Stimulated activated CD4-positive, alpha-beta T cell treated with anti-CD3 and anti-CD28 coated beads, Interleukin-1b, Interleukin-23, amount 100 ng/mL, for 48 hours (primary cell): ENCODE measurements at places on chromosomes 3 and 15.
A peak's percentile ranks its signal among the peaks of the same experiment; 100 is the strongest.

- no peak for DNase-seq
These were observed 1161.4 kb downstream of the SI start for GRCh38 chr3:163916596-163917560.

- no peak for DNase-seq
These were observed 678.1 kb upstream of the CCDC54 start for GRCh38 chr3:106699122-106699521.

DNA sequence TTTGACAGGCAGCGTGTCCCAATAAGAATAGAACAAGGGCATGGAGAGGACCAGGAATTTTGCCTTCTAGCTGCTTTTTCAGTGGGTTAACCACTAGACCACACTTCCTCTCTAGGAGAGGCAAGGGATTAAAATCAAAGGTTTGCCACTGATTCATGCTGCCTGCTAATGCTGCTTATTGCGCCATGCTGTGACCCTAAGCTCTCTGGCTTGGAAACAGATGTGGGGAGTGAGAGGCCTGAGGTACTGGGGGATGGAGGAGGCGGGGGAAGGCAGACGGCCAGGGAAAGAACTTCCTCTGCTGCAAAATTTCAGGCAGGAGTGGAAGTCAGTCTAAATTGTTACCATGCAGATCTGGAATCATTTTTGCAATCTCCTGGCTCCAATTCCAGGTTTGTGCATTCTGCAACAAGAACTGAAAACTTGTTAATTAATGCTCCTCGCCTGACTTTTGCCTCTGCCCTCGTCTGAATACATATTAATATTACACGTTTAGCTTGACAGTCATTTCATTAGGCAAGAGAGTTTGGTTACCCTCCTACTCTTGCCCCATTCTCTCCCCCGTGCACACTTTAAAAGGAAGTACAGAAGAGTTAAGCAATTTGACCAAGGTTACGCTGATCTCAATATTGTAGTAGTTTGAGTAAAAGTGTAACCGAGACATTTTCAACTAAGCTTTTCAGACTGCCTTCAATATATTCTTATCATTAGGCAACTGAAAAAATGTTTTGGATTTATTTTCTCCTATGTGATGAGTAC lies 121.7 kb upstream of the SPRED1 start:
- no peak for DNase-seq

- peak; percentile 71 for DNase-seq
These were observed 29.8 kb upstream of the SENP5 start for GRCh38 chr3:196837819-196838420.

GRCh38 chr3:86771741-86772512 lies 219.0 kb downstream of the VGLL3 start:
- DNase-seq, result no peak

GRCh38 chr15:49135911-49136310 lies 19.5 kb downstream of the COPS2 start:
- DNase-seq, result no peak

- DNase-seq, result no peak
These were observed 121.9 kb upstream of the ARHGEF3 start for GRCh38 chr3:56923526-56924224.

- DNase-seq, result no peak
These were observed 316.1 kb upstream of the TMCO5A start for GRCh38 chr15:37618353-37618752.

- no peak for DNase-seq
These were observed 48.7 kb upstream of the FHIT start for GRCh38 chr3:61300006-61300380.

GRCh38 chr15:78024519-78024870 lies 53.0 kb downstream of the TBC1D2B start:
- no peak for DNase-seq

- no peak for DNase-seq
These were observed 16.5 kb downstream of the LMCD1 start for GRCh38 chr3:8518138-8518537.

DNA sequence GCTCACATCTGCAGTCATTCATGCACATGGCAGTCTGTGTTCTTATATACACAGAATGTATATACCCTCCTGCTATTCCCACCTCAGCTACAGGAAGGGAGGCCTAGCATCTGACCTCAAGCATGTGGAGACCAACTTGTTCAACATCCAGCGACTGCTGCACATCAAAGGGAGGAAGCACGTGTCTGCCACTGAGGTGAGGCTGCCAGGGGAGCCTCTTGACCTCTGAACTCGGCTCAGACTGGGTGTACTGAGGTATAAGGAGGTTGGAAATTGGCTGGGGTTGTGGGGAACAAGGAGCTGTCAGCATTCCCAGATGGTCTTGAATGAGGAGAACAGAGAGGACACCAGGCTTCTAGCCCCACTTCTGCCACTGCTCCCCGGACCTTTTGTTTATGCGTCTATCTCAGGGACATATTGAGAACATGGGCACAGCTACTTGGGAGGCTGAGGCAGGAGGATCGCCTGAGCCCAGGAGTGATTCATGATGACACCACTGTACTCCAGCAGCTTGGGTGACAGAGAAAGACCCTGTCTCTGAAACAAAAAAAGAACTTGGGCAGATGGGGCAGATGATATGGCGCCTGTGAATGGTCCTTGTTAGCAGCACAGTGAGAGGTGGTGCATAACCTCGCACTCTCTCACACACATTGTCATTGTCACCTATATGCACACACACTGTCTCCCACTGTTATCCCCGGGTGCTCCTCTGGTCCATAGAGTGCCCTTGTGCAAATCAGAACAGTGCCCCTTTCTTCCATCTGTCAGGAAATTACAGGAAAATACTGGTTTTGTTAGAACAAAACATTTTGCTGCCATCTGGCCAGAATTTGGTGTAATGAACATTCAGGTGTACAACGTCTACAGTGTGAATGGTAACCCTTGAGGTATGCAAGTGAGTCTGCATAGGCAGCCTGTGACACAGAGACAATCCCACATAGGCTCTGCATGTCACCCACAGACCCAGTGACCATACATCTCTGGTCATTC lies 5.4 kb downstream of the VILL start:
- no peak for DNase-seq

GRCh38 chr3:131216801-131217200 lies 164.8 kb upstream of the NUDT16 start:
- DNase-seq, result peak; percentile 3

GRCh38 chr3:37477711-37478487 lies 303.5 kb upstream of the LRRFIP2 start:
- DNase-seq, result no peak

GRCh38 chr3:136644212-136644611 lies 108.0 kb downstream of the STAG1 start:
- DNase-seq, result no peak

- DNase-seq, result no peak
These were observed 62.8 kb downstream of the ABHD2 start for GRCh38 chr15:89150762-89151664.

DNA sequence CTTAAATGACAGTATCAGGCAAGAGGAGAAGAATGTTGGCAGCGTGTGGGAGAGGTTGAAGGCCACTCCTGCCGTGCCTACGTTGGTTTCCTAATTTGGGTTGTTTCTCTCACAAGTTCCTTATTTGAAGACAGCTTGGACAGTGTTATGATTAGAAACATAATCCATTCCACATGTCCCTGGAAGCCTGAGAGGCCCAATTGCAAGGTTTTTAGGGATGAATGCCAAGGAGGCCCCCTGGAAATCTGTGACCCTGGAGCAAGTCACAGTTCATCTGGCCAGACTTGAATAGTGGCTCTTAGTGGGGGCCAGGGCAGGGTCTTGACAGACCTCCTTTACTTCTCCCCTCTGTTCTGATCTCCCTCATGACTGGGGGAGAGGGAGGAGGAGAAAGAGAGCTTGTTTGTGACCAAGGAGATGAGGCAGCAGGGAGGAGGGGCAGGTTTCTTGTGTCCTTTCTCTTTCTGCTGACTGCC lies 584.4 kb upstream of the TBL1XR1 start:
- no peak for DNase-seq

- no peak for DNase-seq
These were observed 93.2 kb upstream of the IL12A start for GRCh38 chr3:159895430-159895829.

GRCh38 chr15:41254560-41254959 lies 23.5 kb downstream of the CHP1 start:
- no peak for DNase-seq

- no peak for DNase-seq
These were observed 11.3 kb upstream of the IL12A start for GRCh38 chr3:159977295-159977694.

GRCh38 chr3:69288161-69288895 lies 97.6 kb downstream of the FRMD4B start:
- DNase-seq, result peak; percentile 78

DNA sequence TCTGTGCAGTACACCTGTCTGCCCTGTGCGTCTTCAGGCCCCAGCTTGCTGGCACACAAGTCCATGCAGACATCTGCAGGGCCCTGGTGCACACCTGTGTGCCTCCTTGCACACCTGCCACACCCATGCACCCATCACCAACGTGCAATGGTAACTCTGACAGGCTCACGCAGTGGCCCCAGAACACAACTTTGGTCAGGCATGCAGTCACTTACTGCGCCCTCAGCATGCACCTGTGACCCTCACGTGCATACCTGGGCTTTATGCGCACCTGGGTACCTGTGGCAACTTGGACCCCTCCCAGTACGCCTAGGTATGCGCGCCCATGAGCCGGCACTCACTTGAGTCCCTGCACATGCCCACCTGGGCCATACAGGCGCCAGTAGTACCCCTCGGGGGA lies 1.7 kb downstream of the PLXND1 start:
- DNase-seq, result no peak

DNA sequence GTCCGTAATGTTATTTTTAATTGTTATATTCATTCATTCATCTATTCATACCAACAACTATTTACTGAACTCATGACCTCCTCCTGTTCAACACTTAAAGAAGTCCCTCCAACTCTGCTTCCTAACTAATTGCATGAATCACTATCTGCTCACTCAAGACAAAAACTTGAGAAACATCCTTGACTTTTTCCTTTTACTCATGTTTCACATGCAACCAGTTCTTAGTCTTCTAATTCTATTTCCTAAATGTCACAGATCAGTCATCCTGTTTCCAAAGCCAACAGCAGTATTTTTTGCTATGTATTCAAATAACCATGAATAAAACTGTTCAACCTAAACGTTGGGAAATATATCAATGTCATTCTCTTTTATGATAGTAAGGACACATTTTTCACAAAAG lies 124.6 kb upstream of the GBE1 start:
- no peak for DNase-seq

DNA sequence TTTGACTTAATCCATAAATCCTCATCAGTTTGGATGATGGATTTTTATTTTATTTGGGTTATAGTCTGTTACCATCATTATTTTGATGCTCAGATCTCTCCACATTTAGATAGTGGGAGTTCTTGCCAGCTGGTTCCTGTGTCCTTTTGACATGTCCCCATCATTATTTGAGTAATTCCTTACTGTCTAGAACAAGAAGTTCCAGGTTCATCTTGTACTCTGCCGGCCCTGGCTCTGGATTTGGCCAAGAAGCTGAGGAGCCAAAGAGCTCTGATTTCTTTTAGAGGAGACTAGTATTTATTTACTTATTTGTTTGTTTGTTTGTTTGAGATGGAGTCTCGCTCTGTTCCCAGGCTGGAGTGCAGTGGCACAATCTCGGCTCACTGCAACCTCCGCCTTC lies 54.3 kb downstream of the PTPRG start:
- no peak for DNase-seq

DNA sequence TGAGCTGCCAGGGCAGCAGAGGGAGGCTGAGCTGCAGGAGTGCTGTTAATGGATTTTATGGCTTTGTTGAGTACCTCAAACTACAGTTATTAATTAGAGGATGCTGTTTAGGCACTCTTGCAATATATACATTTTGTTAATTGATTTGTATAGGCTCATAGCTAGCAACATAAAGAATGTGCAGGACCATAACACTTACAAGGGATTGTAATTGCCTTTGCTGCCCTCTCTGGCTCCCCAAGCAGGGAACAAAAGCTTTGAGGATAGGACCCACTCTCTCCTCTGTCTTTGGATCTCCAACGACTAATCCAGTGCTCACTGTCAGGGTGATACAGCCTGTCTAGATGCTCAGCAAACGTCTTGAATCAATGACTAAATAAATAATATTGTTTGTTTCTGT lies 1.2 kb upstream of the CLSTN2 start:
- DNase-seq, result no peak

DNA sequence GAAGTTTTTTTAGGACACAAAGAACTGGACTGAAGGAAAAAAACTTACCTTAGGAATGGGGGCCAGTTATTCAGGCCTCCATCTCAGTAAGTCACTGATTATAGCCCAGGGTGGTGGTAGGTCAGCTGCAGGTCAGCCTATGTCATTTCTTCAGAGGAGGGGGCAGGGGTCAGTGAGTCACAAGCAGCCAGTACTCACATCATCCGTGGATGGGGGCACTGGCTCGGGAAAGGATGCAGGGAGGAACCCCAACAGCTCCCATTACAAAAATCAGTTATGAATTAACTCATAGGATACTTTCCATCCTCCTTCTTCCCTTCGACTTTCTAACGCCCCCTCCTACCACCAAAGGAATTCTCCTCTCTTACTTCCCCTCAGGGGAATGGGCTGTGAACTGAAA lies 578.3 kb downstream of the PDCD6IP start:
- no peak for DNase-seq

GRCh38 chr3:158794936-158795518 lies 6.8 kb upstream of the MFSD1 start:
- no peak for DNase-seq

DNA sequence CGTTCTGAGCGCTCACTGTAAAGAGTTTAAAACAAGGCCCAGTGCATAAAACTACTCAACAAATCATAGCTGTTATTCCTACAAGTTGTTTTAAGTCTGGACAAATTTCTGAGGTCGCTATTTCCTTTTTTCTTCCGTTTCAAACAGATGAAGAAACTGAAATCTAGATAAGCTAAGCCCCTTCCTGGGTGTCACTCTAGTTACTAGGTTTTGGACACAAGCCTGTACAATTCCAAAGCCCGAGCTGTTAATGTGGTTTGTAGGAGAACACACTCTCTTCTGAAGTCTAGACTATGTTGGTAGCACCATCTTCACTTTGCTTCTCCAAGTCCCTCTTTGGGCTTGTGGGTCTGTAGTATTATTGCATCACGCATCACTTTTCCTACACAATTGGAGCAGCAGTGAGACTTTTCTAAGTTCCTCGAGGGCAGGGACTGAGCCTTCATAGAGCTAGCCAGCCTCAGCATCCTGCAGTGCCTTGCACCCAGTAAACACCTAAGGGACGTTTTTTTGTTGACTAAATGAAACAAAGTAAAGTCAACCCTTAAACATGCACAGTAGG lies 142.6 kb upstream of the PROK2 start:
- DNase-seq, result no peak

DNA sequence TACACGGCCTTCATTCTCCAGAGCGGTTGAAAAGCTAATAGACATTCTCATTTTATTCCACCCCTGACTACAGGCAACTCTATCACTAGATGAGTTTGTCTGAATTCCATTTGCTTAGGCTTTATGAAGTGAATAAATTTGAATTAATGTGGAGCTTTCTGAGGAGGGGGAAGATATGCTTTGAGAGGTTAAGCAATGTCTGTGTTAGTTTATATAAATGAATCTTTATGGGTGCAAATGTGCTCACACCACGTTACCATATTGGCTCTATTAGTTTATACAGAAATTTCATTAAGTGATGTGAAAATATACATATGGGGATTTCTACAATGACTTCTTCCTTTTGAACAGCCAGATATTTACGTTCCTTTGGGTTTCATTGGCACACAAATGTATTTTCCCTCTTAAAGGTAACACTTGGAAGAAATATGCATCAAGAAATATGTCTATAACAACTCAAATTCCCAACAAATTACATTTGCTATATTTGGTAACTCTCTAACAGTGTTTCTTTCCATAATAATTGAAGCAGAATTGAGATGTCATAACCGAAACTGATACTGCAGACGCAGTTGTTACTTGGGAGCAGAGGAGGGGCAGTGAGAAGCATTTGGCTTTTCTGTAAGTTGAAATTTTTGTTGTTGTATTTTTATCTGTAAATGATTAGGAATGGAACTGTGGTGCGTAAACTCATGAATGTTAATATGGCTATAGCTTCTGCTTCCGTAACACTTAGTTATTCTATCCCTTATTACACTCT lies 359.4 kb downstream of the CACNA2D3 start:
- DNase-seq, result no peak
